ENCODE measurements at places on chromosomes 3 and 15.

DNA sequence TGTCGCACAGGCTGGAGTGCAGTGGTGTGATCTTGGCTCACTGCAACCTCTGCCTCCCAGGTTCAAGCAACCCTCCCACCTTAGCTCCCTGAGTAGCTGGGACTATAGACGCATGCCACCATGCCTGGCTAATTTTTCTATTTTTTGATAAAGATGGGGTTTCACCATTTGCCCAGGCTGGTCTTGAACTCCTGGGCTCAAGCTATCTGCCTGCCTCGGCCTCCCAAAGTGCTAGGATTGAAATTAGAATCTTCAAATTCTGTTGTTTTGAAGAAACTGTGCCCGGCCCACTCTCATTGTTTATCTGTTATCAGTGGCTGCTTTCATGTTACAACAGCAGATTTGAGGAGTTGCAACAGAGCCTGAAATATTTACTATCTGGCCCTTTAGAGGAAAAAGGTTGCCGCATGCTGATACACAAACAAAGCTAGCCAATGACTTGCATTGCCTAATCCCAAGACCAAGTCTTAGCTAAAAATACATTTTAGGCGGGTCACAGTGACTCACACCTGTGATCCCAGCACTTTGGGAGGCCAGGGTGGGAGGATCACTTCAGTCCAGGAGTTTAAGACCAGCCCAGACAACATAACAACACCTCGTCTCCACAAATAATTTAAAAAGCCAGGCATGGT is 43.2 kb upstream of the PPP4R2 start:
- DNase-seq, result no peak

DNA sequence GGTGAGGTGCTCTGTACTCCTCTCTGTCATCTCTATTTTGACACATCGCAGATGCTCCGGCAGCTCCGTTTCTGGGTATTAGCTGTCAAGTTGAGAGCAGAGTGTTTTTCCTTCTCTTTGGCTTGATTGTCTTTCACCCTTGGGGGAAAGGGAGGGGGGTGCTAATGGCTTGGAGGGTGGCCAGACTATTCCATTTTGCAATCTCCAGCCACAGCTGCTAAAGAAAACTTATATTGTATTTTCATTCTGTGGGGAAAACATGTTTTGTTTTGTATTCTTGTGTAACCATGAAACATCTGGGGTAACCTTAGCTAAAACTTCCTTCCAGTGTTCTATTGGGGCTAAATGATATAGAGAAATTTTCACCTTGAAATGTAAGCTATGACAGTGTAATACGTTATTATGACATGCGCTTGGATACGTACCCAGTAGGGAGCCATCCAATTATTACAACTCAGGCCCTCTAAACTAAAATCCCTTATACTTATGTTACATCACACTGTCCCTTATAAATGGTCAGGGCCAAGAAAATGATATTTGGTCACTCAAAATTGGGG is 14.0 kb upstream of the LARP6 start:
- no peak for DNase-seq

- DNase-seq, result no peak
These were observed 89.0 kb downstream of the VGLL4 start for GRCh38 chr3:11554666-11555065.

GRCh38 chr3:115113367-115113766 is 33.7 kb downstream of the ZBTB20 start:
- no peak for DNase-seq

DNA sequence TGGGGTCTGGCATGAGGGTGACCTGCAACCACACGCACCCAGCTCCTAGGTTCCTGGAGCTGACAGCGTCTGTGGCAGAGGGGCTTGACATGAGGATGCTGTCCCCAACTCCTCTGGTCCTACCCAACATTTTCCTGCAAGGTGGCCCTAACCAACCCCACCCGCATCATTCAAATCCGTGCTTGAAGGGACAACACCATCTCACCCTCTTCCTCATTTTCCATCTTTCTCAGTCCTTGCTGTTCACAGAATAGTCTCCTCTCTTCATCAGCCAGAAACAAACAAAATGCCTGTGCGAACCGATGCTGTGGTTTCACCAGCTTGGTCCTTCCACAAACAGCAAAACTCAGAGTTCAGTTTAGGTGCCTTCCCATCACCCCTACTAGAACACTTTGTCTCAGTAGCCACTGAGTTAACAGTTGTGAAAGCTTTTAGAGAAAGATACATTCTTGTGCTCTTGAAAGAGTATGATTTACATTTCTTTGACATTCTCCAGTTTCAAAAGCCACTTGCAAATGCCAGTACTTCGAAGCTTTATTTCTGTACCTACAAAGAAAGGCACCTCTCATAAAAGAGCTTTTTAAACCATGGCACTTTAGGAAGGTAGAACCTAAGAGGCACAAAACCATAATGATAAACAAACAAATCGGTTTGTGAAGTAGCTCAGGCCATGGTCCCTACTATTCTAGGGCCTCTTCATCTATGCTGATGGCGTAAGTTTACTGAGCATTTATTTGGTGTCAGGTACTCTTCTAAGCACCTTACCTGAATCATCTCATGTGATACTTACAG is 360.1 kb downstream of the SHQ1 start:
- no peak for DNase-seq

DNA sequence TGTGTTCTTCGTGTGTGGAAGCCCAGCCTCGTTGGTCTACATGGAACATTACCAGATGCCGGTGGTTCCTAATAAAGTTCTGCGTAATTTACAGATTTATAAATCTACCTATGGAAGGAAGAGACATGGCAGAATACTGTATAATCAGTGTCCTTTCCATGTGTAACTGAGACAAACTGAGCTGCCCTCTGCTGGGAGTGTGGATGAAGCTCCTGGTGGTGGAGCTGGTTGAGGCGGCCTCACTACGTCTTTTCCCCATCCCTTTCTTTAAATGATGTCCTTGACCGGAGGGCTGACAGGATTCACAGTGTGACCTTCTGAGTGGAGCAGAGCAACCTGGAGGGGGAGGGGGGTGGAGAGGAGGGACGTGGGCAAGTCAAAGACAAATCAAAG is 267.0 kb upstream of the CHRM5 start:
- DNase-seq, result no peak

GRCh38 chr15:52021128-52021671 is 2.2 kb downstream of the MAPK6 start:
- no peak for DNase-seq

DNA sequence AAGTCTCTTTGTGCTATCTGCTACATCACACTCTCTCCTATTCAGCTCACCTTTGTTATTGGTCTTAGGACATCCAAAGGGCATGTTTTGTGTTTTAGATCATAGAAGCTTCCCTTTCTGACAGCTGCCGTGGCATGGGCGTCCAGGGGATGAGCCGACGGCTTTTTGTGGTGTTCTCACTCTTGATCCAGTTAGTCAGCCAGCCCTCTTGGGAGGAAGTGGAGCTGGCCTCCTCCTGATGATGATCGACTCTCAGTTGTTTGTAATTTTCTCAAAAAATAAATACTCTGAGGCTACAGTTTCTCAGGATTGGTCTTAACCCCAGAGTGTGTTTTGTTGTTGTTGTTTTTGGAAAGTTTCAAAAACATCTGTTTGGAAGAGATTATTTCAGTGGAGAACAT is 34.4 kb downstream of the BOC start:
- DNase-seq, result no peak

GRCh38 chr15:85748729-85749128 is 46.0 kb downstream of the KLHL25 start:
- DNase-seq, result no peak

DNA sequence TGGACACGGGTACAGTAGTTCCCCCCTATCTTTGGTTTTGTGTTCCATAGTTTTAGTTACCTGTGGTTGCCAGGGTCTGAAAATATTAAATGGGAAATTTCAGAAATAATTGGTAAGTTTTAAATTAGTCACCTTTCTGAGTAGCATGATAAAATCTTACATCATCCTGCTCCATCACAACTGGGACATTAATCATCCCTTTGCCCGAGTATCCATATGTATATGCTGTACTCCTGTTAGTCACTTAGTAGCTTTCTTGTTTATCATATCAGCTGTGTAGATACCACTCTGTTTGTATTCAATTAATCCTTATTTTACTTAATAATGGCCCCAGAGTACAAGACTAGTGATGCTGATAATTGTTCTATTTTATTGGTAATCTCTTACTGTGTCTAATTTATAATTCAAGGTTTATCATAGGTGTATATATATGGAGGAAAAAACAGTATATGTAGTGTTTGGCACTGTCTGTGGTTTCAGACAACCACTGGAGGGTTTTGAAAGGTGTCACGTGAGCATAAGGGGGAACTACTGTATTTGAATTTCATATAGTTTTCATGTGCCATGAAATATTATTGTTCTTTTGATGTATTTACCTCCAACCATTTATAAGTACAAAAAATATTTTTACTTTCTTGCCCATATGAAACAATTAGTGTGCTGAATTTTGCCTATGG is 41.4 kb downstream of the CTDSPL2 start:
- DNase-seq, result no peak

- DNase-seq, result no peak
These were observed 530.5 kb downstream of the FHIT start for GRCh38 chr3:60720736-60721135.

GRCh38 chr3:146337991-146338390 is 87.1 kb upstream of the PLSCR4 start:
- no peak for DNase-seq

DNA sequence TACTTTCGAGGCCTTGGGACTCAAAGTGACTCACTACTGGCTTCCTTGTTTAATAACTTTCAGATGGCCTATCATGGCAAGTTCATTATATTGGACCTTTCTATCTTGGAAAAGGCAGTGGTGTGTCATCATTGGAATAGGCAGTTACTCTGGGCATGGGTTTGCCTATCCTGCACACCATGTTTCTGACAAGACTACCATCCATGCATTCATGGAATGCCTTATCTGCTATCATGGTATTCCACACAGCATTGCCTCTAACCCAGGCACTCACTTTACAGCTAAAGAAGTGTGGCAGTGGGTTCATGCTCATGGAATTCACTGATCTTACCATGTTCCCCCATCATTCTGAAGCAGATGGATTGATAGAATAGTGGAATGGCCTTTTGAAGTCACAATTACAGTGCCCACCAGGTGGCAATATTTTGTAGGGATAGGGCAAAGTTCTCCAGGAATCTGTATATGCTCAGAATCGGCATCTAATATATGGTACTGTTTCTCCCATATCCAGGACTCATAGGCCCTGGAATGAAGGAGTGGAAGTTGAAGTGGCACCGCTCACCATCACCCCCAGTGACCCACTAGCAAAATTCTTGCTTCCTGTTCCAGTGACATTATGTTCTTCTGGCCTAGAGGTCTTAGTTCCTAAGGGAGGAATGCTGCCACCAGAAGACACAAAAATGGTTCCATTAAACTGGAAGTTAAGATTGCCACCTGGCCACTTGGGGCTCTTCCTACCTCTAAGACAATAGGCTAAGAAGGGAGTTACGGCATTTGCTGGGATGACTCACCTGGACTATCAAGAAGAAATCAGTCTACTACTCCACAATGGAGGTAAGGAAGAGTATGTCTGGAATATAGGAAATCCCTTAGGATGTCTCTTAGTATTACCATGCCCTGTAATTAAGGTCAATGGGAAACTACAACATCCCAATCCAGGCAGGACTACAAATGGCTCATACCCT is 1161.4 kb downstream of the SI start:
- no peak for DNase-seq

DNA sequence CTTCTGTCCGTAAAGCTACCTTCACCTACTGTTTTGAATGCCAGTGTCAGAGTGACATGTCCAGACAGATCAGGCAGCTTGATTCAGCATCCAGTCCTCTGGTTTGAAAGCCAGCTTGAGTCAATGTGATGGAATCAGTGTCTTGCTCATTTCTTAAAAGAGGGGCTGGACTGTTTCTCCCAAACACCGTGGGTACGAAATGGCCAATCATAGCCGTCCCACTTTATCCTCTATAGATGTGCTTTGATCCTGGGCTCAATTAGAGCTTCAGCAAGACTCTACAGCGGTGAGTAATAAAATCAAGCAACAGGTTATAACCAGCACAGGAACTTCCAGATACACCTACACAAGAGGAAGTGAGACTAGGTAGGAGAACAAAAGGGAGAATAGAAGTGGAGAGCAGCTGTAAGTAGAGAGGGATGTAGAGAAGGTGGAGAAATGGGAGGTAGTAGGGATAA is 17.0 kb upstream of the OR5K1 start:
- DNase-seq, result no peak

DNA sequence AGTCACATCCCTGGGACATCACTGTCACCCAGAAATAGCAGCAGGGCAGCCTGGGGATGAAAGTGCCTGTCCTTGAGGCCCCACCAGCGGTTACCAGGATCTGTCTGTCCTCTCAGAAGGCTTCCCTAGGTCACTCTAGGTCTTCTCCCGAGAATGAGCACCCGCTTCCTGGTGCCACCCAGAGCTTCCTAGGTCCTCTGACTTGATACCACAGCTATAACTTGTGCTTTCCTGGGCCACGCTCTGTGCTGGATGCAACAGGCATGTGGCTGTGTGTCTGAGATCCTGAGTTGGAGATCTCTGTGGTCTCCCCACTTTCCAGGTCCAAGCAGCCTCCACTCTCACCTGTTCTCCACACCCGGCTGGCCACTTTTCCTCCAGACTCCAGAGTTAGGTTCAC is 25.8 kb downstream of the ARNT2 start:
- DNase-seq, result no peak

DNA sequence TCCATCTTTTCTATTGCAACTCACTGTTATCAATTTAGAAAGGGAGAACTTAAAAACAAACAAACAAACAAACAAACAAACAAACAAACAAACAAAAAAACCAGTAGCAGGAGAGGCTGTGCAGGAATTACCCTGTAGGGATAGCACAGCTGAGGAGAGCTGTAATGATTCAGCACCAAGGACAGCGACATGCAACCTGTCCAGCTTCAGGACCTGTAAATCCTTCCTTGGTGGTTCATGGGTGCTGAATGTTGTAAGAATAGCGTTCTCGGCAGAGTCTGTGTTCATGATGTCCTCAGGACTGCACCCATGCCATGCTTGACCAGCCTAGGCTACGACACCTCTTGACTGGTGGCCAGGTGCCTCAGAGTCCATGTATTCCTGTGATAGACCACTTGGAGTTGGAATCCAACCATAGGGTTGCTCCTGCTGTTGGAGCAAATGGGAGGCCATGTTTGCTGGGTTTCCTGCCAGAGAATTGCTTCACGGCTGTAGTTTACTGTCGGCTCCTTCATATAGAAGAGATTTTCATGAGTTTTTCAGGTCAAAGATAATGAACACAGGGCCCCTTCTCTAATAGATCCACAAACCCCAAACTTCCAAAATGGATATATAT is 65.9 kb downstream of the CACNA2D3 start:
- no peak for DNase-seq

GRCh38 chr15:92471288-92471687 is 77.6 kb downstream of the ST8SIA2 start:
- no peak for DNase-seq

All from NCI-H1417 treated with DMSO at 0.1 percent for 48 hours (cell line).